ENCODE measurements at places on chromosomes 5 and 9.

DNA sequence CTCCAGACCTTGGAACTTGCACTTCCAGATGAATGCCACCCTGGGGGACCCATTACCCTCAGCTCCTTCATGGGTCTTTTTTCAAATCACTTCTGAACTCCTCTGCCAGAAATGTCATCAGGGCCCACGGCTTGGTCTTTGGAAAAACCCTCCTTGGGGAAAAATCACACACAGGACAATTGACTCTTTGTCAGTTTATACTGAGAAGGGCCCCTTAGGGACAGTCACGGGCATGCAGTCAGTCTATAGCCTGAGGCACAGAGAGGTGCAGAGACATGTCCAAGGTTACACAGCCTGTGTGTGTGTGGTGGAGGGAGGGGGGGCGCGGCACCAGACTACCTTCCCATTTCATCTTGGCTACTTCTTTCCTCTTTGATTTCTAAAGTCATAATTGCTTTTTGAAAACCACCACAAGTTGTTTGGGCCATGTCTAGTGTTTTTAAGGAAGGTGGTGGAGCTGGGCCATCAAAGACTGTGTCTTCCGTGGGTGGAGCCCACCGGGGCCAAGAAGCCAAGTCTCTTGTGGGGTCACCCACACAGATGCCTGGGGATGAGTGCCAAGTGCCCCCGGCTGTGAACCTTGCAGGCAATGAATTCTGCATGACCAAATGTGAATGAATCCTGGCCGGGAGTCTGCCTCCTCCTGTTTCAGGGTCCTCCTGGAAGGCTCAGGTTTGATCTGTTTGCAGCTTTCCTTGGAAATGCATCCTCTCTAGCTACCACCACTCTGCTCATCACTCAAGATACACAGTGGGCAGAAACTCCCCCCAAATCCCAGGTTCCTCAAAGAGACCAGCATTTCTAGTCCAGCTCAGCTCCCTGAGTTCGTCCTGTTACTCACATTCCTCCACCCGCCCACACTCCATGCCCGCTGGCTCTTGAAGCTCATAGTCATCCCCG, 200.1 kb upstream of the TBC1D2 start:
- no peak for DNase-seq
- H3K36me3 ChIP-seq = no peaks in the 10 kb centered on the region
- no peak overlapping the region for H3K4me3 ChIP-seq
- H3K27ac ChIP-seq = no peak overlapping the region

DNA sequence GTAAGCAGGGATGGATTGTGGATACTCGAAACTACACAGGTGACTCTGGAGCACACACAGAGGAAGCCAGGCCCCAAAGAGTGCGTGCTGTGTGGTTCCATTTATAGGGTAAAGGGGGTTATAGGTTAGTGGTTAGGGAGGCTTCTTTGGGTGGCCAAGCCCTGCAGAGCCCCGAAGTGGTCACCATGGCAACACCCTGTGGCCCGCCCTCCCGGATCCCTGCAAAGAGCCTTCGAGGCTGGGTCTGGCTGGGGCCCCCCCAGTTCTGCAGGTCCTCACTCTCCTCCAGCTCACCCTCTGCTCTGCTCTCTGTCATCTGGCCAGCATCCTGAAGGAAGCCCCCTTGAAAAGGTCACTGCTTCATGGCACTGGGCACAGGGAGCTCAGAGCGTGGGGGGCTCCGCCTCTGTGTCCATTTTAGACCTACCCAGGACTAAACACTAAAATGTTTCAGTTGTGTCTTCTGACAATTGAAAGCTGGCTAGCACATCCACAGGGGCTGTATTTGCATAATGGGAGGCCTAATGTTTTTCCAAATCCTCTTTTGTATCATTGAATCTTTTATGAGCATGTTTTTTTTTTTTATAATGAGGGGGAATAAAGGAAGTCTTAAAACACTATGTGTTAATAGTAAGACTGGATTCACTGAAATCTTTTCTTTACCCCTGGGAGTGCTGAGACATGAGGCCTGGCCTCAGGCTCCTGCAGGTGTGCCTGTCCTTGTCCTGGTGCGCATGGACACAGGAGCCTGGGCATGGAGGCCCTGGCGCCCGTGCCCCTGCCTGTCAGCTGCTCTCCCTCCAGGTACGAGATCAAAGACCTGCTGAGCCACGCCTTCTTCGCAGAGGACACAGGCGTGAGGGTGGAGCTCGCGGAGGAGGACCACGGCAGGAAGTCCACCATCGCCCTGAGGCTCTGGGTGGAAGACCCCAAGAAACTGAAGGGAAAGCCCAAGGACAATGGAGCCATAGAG, 55.3 kb downstream of the WNK2 start:
- H3K27me3 ChIP-seq = peaks cover 8% of the 10 kb centered on the region
- H3K36me3 ChIP-seq = peaks cover 7% of the 10 kb centered on the region
- peaks cover 19% of the 10 kb centered on the region for H3K4me1 ChIP-seq
- no peak for DNase-seq

GRCh38 chr9:33081128-33081851, 4.8 kb upstream of the SMU1 start:
- no peak overlapping the region for H3K27ac ChIP-seq
- H3K4me1 ChIP-seq = peaks cover 24% of the 10 kb centered on the region
- H3K36me3 ChIP-seq = peaks cover 2% of the 10 kb centered on the region
- no peaks in the 10 kb centered on the region for H3K27me3 ChIP-seq
- H3K4me3 ChIP-seq = no peak overlapping the region
- peak; percentile 82 for DNase-seq

GRCh38 chr5:133489632-133490031, 122.7 kb downstream of the FSTL4 start:
- H3K4me3 ChIP-seq = no peak overlapping the region
- H3K27me3 ChIP-seq = peaks cover 7% of the 10 kb centered on the region
- peak; percentile 39 for DNase-seq
- no peaks in the 10 kb centered on the region for H3K4me1 ChIP-seq
- H3K27ac ChIP-seq = no peak overlapping the region

DNA sequence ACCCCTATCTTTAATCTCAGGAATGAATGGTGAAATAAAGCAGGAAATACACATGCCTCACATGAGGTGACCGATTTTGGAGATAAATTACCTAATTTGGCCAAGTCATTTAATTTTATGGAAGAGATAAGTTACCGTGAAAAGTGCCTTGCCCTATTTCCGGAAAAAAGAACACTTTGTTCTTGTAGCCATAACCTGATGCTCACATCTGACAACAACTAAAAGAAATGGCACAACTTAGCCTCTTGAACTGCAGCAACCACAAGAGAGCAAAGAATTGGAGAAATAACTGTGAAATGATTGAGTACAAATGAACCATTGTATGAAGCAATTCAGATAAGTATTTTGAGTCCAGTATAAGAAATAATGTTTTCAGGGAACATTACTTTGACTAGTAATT, 628.1 kb upstream of the TYRP1 start:
- no peak overlapping the region for H3K27ac ChIP-seq
- no peaks in the 10 kb centered on the region for H3K27me3 ChIP-seq

GRCh38 chr5:160923411-160923810, 71.4 kb upstream of the ATP10B start:
- H3K27me3 ChIP-seq = no peaks in the 10 kb centered on the region
- H3K4me1 ChIP-seq = no peaks in the 10 kb centered on the region
- DNase-seq = no peak
- H3K36me3 ChIP-seq = no peaks in the 10 kb centered on the region
- H3K4me3 ChIP-seq = no peak overlapping the region

- H3K27ac ChIP-seq = peak overlapping the region; percentile 98
- H3K27me3 ChIP-seq = no peaks in the 10 kb centered on the region
- H3K4me3 ChIP-seq = peak overlapping the region; percentile 69
- peaks cover 29% of the 10 kb centered on the region for H3K36me3 ChIP-seq
- peak; percentile 93 for DNase-seq
- peaks cover 71% of the 10 kb centered on the region for H3K4me1 ChIP-seq
Measured at GRCh38 chr9:91193658-91194391, 167.9 kb downstream of the AUH start.
